ENCODE measurements at places on chromosomes 3 and 15.

GRCh38 chr15:43930079-43930478 lies 103.3 kb downstream of the WDR76 start:
- DNase-seq, result no peak

DNA sequence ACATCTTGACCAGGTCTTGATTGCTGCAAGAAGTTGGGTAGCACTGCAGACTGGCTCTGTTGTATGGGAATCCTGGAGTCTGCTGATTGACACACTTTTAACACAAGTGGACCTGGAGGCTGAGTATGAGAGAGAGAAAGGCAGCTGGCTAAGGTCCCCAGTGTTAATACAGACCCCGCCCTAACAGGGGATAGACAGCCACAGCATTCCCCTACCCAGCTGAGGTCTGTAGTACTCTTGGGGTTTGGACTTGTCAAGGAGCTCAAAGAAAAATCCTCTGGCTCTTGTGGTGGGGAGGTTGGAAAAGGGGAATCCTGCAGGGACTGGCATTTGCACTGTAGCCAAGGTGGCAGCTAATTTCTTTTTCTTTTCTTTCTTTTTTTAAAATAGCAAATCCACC lies 192.7 kb downstream of the ZNF621 start:
- no peak for DNase-seq

DNA sequence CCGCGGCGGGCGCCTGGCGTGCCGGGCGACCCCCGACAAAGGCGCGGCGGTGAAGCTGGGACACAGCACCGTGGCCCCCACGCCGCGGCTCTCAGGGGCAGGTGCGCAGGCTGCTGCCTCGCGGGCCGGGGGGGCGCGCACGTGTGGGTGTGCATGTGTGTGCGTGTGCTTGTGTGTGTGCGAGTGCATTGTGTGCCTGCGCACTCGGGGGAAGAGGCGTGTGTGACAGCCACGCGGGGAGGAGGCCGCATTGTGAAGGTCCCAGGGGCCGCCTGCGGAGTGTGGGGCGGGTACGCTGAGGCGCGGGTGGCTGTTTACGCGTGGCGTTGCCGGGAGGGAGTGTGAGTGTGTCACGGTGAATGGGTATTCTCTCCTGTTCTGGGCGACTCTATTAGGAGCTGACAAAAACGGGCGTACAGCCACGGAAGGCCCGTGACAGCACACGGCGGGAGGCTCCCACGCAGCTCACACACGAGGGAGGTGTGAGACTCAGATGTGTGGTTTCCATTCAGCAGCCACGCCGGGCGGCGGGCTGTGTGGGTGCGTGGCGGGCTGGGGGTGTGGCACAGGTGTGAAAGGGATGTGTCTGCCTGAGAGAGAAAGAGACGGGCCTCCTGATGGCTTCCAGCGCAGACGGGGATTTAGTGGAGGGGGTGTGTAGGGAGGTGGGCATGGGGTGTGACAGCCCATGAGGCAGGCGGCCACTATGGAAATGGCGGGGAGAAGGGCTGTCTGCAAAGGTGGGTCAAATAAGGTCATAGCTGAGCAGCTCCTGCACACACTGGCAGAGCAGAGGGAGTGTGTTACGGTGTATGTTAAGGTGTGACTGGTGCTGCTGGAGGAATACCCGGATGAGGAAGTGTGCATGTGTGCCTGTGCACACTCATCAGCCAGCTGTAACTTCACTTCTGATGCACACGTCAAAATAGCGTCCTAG lies 750 bp downstream of the PODXL2 start:
- DNase-seq, result no peak

- no peak for DNase-seq
Measured at GRCh38 chr3:105747696-105748095, 121.1 kb downstream of the CBLB start.

DNA sequence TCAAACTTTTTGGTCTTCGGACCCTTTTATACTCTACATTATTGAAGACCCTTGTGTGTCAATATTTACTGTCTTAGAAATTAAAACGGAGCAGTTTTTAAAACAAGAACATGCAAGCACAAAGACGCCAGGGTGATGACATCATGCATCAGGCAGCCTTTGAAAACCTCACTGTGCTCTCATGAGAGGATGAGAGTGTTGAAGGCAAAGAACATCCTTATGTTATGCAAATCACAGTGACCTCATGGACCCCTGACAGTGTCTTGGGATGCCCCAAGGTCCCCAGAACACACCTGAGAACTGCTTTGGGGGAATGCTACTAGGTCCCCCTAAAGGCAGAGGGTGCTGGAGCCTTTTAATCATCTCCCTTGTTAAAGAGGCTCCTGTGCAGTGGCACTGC lies 51.6 kb downstream of the CHDH start:
- DNase-seq, result no peak

GRCh38 chr3:128397484-128397883 lies 69.2 kb downstream of the DNAJB8 start:
- DNase-seq, result no peak

- no peak for DNase-seq
Measured at GRCh38 chr3:58414538-58415197, 19.0 kb downstream of the PDHB start.

DNA sequence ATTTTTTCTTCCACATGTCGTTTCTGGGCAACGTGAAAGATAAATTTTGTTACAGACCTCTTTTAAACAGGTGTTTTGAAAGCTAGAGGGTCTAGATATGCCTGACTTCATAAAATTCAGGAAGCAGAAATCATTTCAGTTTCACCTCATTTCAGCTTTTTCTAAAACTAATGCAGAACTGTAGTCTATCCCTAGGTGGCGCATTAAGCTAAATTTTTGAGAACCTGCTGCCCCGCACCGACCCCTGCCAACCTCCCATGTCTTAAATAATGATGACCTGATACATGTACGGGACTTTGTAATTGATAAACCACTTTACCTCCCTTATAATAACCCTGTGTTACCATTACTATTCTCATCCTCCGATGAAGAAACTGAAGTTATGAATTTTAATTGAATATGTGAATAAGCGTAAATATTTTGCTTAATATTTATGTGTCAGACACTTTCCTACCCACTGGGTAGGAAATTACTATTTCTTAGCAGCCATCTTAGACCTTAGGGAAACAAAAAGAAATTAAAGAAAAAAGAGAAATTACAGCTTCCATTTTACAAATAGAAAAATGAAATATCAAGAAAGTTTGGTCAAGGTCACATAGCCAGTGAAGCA lies 78.7 kb upstream of the GCNT3 start:
- DNase-seq, result no peak

DNA sequence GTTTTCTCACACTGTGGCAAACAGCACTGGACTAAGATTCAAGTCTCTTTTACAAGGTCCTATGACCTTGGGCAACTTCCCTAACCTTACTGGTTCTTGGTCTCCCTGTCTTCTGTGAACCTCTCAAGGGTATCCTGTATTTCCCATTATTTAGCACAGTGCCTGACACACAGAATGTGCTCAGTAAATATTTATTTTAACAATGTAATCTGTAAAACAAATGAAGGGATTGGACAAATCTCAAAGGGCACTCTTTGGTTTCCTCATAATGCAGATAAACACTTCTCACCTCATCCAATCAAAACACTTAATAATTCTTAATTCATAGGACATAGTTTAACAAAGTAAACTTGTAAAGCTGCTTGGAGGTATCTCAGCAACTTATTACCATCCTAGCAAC lies 12.8 kb downstream of the NUDT16 start:
- DNase-seq, result no peak
